DMS79 treated with DMSO at 0.1 percent for 48 hours (cell line): ENCODE measurements at places on chromosomes 2 and 18.

DNA sequence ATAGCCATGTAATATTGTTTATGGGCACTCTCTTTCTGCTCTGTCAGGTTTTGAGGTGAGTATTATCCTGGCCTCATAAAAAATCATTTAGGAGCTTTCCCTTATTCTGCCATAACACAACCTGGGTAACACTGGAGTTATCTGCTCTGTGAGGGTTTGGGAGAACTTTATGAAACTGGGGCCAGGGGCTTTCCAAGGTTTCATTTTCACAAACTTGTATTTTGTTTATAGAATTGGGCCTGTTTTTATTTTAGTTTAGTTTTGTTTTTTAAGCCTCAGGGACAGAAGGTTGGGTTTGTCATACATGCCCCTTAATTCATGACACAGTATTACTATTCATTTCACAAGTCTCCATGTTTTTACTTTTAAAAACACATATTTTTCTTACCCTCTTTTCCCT is 83.5 kb downstream of the IRS1 start:
- no peak for DNase-seq

GRCh38 chr2:195532628-195533271 is 124.3 kb upstream of the SLC39A10 start:
- no peak for DNase-seq

GRCh38 chr2:120373424-120373823 is 27.5 kb downstream of the INHBB start:
- DNase-seq: no peak

- DNase-seq: no peak
These were observed 272.3 kb upstream of the PKDCC start for GRCh38 chr2:41775366-41776025.

DNA sequence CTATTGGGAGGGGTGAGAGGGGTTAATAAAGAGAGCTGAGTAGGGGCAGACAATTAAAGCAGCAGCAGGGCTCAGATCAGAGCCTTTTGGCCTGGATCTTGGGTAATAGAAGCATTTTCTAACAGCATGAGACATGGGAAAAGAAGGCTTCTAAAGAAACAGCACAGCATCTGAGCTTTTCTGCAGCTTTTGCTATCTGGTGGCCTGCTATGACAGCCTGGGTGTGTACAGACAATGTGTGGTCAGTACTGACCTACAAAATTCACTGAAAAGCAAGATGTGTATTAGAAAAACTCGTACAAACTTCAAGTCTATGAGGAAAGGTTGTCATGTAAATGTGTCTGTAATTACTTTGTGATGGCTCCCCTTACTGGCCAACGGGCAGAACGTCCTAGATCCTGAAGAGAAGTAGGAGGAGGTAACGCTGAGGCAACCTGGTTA is 95.6 kb downstream of the GALNT3 start:
- peak; percentile 40 for DNase-seq

DNA sequence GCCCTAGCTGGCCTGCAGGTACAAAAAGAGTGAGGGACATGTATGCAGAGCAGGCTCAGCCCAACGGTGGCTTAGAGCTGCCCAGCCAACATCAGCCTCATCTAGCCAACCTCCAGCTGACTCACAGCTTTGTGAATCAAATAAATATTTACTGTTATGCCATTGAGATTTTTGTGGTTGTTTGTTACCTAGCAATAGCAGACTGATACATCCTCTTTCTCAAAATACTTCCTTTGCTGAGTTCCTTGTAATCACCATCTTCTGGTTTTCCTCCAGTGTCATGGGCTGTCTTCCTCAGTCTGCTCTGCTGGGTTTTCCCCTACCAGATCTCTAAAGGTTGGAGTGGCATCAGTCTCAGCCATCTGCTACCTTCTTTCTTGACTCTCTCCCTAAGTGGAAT is 126.6 kb upstream of the SLC1A4 start:
- DNase-seq: no peak

DNA sequence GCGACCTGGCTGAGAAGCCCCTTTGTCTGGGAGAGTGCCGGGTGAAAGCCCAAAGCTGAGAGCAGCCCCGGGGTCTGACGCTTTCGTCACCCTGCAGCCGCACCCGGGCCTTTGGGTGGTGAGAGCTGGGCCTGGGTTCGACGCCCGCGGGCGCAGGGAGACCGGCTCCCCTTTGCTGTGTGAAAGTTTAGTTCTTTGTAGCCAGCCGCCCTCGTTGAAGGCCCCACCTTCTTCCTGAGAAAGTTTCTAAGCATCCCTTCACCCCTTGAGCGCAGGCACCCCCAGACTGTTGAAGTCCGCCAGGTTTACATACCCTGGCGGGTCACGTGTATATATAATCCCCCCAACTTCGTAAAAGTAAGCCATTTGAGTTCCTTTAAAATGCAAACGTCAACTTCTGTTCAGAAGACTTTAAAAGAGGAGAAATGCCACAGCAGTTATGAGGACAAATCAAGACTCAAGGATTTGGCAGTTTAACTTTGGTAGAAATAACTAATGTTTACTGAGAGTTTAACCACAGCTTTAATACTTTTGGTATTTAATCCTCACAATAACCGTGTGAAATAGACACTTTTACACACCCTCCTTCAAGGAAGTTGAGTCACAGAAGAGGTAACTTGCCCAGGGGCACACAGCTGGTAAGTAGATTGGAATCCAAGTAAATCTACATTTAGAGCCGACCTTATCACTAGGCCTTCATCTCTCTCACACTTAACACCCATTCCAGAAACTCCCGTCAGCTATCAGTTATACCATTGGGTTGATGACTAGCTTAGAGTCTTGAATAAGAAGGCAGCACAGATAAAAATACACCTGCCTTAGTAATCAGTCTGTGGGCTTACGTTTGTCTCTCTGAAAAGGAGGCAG is 1.1 kb upstream of the MBOAT2 start:
- no peak for DNase-seq

GRCh38 chr2:149375801-149376361 is 45.5 kb downstream of the LYPD6 start:
- no peak for DNase-seq

DNA sequence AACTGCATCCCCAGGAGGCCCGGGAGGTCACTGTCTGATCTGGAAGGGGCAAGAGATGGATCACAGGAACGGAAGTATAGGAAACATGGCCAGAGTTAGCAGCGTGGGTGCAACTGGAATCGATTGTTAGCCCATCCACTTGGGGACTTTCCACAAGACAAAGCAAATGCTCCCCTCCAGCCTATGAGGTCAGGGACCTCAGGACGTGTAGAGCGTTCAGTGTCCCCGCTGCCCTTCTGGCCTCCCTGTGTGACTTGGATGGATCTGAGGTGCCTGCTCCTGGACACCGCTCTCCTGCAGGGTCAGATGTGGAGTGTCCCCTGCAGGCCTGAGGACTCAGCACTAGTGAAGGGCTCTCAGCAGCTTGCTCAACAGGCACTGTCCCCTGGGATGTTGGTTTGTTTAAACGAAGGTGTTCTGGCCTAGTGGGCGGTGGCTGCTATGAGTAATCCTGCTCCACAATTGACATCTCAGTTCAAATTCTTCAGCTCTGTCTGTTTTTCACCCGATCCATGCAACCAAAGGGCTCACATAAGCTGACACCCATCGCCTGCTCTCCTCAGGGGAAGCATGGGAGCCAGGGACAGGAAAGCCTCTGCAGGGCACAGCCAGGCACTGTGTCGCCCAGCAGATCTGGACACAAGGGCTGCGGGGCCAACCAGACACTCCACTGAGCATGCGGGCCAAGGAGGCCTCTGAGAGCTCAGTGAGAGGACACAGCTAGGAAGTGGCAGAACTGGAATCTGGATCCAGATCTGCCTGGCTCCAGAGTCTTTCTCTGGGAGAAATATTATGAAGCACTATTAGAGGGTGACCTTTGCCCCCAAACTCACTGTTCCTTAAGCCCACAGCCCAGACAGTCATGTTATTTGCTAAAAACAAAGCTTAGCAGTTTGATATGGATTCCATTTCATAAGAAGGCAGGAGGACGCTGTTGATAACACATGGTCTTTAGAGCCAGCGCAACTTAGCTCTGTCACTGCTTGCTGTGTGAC is 78.5 kb downstream of the RHOB start:
- DNase-seq: no peak

DNA sequence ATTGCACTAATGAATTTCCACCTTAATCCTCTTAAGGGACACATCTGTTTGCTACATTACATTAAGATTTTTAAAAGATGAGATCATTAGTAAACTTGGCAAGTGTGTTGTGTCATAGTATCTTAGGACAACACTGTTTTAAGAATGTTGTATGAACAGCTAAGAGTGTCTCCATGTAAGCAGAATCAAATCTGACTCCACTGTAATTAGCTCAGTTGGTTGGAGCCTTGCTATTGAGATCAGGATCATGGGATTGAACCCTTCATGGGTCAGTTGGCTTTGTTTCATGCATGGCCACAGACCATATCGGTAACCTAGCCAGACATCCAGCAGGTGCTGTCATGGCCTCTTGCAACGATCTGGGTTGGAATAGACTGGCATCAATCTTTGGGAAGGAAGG is 5.2 kb downstream of the FHOD3 start:
- DNase-seq: no peak

GRCh38 chr2:82257796-82258555 is 1953.4 kb upstream of the LRRTM1 start:
- no peak for DNase-seq

DNA sequence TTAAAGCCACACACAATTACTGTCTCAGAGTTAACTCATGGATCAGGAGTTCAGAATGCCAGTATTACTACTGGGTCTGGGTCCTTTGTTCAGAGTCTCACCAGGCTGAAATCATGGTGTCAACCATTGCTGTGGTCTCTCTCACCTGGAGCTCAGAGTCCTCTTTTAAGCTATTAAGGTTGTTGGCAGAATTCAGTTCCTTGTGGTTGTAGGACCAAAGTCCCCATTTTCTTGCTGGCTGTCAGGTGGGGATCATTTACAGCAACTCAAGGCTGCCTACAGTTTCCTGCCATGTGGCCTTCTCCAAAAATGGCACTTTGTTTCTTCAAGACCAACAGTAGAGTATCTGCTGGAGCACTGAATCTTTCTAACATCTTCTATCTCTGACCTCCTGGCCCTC is 113.5 kb downstream of the EXOC6B start:
- DNase-seq: no peak

- DNase-seq: no peak
These were observed 209.5 kb upstream of the SMAD7 start for GRCh38 chr18:49160079-49160930.
